ENCODE measurements at places on chromosomes 1 and 21.

- DNase-seq: no peak
These were observed at the start of gene ACOT11 for GRCh38 chr1:54547601-54548388. ACOT11 (plus strand) TSS chr1:54548228; CDS start chr1:54548310, 82 bp downstream.

DNA sequence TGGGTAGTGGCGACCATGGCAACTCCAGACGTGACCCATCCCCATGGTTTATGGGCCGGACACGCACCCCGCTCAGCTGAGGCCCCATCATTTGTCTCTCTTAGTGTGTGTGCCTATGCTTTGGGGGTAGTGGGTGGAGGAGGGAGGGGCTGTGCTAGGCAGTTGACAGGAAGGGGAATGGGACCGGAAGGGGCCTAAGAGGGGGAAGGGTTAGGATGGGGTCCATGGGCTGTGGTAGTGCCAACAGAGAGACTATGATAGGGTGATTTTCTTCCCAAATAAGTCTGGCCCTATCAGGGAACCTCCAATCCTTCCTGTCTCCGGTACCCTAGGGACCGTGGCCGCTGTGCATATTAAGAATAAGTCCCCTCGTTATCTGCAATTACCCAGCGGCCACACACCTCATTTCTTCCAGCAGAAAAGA, 9.9 kb downstream of the DMAP1 start:
- DNase-seq: no peak

DNA sequence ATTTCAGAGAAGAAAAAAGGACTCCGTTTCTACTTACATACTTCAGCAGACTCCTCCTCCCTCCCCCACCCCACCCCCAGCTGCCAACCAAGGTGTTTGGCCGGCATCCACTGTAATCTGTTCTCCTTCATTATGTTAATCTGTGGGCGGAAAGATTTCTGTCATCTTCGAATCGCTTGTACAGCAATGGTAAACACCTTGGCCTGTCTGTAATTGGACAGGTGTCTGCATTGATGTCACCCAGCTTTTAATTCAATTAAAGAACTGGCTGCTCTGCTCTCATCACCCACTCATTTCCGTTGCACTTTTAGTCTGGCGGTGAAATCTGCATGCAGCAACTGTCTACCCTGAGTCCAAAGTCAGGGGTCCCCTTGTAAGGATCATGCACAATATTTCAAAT, 368.6 kb downstream of the USH2A start:
- DNase-seq: no peak

- no peak for DNase-seq
These were observed 56.5 kb downstream of the CDC7 start for GRCh38 chr1:91557039-91557690.

DNA sequence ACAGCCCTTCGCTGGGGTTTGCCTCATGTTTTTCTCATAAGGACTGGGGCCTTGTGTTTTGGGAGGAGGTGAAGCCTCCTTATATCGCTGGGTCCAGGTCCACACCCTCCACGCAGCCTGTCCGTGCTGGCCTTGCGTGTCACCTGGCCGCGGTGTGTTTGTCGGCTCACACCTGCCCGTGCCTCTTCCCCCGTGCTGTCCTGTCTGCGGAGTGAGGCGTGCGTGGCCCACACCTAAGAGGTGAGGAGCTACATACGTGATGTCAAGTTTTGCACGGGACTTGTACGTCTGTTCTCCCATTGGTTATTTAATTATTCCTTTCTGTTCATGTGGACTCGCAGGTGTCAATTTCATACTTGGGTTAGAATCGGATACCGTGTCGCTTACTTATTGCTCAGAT, 30.7 kb downstream of the PRKCZ start:
- DNase-seq: no peak

DNA sequence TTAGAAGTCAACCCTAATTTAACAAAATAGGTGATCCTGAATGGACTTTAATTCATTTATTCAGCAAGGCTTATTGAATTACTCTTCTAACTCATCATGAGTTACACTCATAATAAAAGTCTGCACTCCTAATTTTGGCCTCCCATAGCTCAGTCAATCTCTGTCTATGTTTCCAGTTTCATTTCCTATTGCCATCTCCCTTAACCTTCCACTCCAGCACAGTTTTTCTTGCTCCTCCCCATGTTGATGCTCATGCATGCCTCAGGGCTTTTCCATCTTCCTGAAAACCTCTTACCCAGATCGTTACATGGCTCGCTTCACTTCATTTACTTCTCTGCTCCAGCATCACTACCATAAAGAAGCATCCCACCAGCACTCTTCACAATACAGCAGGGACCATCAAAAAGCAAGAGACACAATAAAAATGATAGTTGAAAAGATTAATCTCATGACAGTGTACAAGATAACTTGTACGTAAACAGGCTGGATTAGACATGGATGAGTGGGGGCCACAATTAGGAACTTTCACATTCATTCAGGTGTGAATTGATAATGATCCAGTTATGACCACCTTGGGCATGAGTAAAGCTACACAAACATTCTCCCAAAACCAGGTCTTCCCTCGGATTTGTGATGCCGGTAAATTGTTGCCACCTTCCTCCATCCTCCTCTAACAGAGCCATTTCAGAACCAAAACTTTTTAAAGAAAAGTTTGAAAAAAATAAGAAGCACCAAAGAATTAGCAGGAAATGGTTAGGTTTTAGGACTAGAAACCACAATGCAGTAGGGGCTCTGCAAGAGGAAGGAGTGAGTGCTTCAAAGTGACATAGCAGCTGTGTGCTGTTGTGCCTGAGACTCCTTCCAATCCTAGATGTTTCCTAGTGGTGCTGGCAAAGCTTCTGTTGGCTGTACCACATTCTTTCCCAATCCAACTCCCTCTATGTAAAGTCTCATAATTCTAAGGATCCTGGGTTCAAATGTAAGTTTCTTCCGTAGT, 89.8 kb downstream of the OLFML2B start:
- no peak for DNase-seq

- no peak for DNase-seq
These were observed at the start of gene TNN for GRCh38 chr1:175067362-175068106. TNN (plus strand) TSS chr1:175067833; CDS start chr1:175077419, 9,586 bp downstream.

GRCh38 chr1:77900687-77901293, 12.4 kb downstream of the NEXN start:
- DNase-seq: peak; percentile 59

GRCh38 chr1:186864296-186864695, 35.5 kb downstream of the PLA2G4A start:
- DNase-seq: no peak

DNA sequence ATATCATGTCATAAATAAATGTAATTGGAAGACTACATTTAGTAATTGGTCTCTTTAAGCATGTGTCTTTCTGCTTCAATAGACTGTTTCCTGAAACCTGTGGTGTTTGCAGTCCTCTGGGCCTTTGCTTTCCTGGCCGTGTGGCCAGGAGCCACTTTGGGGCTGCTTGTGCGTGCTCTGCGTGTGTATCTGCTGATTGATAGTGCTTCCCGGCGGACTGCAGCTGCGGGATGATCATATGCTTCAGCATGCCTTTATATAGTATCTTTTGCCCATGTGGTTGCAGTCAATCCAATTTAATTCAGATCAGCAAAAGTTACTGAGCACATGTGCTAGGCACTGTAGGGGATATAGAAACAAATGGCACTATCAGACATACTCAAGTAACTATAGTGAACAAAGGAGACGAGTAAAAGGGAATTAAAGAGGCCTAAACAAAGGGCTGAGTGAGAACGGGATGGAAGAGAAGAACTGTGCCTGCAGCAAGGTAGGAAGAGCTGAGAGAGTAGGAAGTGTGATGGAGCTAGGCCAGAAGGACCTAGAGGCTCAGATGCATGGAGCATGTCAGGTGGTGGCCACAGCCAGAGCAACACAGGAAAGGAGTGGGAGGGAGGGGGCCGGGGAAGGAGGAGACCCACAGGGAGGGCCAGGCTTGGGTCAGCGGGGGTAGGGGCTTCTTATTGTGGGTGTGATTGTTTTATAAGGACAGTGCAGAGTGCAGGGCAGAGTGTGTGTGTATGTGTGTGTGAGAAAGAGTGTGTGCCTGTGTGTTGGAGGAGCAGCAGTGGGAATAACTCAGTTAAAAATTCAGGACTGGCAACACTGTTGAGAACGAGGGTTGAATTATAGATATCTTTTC, 27.2 kb upstream of the TTF2 start:
- no peak for DNase-seq

- no peak for DNase-seq
These were observed 78.1 kb downstream of the PCBP3 start for GRCh38 chr21:45721671-45722070.

DNA sequence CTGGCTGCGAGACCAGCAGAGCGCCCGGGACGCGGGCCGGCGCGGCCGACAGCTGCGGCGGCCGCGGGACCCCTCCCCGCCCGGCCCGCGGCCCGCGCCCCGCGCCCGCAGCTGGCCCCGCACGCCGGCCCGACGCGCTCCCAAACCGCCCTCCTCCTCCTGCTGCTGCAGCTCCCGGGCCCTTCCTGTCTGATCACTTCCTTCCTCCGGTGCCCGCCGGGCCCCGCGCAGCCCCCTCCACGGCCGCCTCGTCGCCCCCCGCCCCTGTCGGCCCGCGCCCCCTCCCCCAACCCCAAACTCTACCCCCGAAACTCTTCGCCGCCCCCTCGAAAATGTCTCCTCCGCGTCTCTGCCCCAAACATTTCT, 594 bp downstream of the LUZP1 start:
- no peak for DNase-seq

- DNase-seq: no peak
These were observed 175.8 kb upstream of the NFIA start for GRCh38 chr1:60906526-60906925.

DNA sequence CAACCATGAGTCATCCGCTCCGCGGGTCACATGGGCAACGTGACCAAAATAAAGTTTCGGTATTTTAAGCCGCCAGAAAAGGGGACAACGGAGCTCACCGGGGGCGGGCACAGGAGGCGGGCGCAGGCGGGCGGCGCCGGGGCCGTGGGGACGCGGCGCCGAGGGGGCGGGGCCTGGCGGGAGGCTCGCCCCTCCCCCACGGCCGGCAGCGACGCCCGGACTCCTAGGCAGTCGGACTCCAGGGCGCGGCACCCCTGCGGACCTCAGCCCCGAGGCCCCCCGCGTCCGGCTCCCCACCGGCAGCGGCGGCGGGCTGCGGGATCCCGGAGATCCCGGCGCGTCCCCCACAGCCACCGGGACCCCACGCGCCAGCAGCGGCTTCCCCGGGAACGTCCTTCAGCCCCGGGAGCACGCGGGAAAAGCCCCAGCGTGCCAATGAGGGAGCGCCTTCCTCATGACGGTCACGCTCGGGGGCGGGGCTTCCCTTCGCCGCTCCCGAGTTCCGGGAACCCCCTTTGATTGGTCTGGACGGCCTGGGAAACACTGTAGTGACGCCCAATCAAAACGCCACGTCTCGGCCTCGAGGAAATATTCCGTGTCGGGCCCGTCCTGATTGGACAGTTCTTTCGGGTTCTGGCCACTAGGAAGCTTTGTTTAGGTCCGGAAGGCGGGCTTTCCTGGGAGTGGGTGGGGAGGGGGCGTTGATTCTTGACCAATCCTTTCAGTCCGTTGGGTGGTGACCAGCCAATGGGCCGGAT, 515 bp upstream of the CAMTA1 start:
- DNase-seq: peak; percentile 99

- no peak for DNase-seq
These were observed 151.1 kb downstream of the NTNG1 start for GRCh38 chr1:107291987-107292386.

DNA sequence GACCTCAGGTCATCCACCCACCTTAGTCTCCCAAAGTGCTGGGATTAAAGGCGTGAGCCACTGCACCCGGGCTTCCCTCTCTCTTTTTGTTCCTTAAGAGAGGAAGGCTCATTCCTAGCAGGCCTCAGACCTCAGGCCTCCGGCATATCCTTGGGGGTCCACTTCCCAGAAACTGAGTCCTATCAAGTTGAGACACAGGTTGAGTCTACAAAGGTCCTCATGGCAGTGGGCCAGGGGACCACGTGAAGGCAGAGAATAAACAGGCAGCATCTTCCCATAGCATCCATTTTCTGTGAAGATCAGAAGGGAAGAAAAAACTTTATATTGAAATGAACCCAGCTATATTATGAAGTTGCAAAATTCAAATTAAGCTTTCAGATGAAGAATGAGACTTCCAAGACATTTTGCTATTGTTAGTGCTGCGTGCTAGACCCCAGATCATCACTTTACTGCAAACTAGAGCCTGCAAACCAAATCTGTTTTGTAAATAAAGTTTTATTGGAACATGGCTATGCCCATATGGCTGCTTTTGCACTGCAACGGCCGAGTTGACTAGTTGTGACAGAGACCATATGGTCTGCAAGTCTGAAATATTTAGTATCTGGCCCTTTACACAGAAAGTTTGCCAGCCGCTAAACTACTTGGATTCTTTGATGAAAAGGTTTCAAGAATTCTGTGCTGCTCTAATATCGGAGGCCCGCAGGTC, 3.5 kb upstream of the CELA2A start:
- no peak for DNase-seq

GRCh38 chr1:34190692-34191091, 14.0 kb downstream of the C1orf94 start:
- DNase-seq: no peak

- DNase-seq: no peak
These were observed 34.7 kb upstream of the AK4 start for GRCh38 chr1:65113298-65113697.

GRCh38 chr1:231359113-231359512, 21.0 kb downstream of the SPRTN start:
- no peak for DNase-seq

DNA sequence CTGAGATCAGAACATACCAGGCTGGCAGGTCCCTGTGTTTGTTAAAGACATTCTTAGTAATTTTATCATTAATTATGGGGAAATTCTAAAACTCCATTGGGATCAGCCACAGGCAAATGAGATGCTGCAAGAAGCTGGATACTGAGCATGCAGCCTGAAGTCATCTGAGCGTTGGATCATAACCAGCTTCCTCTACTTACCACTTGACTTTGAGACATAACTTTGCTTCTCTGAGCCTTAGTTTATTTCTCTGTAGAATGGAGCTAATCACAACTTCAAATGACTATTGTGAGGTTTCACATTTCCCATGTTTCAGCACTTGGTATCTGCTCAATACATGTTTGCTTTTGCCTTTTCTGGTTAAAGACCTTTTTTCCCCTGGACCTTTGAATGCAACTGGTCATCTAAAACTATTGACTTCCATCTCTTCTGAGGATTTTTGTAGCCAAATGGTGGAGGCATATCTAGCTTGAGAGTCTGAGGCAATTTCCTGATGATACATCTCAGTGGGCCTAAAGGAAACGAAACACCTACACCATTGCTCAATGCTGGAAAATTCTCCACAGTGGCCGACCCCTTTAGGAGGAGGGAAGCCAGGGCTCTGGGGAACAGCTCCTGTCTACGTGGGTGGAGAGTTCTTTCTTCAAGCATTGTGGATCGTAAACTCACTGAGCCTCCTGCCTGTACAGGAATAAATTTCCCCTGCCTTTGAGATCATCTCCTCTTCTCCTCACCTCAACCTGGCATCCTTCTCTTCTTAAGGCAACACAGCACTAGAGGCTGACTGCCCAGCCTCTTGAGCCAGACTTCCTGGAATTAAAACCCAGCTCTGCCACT, 109.1 kb upstream of the HOOK1 start:
- DNase-seq: no peak

- no peak for DNase-seq
These were observed 154.3 kb upstream of the USP24 start for GRCh38 chr1:55369474-55369873.

- DNase-seq: no peak
These were observed 172.8 kb downstream of the ACTL8 start for GRCh38 chr1:17927952-17928351.

GRCh38 chr21:17987382-17988101, 168.4 kb upstream of the C21orf91 start:
- DNase-seq: no peak

- DNase-seq: no peak
These were observed 27.8 kb upstream of the SLC26A9 start for GRCh38 chr1:205971082-205971481.

GRCh38 chr1:89723863-89724262, 90.9 kb downstream of the LRRC8C start:
- no peak for DNase-seq

GRCh38 chr1:19564366-19564765, 79.0 kb upstream of the CAPZB start:
- no peak for DNase-seq

All from HAP-1 (cell line).